Myocyte (in vitro differentiated cells): ENCODE measurements at places on chromosomes 6 and 20.

DNA sequence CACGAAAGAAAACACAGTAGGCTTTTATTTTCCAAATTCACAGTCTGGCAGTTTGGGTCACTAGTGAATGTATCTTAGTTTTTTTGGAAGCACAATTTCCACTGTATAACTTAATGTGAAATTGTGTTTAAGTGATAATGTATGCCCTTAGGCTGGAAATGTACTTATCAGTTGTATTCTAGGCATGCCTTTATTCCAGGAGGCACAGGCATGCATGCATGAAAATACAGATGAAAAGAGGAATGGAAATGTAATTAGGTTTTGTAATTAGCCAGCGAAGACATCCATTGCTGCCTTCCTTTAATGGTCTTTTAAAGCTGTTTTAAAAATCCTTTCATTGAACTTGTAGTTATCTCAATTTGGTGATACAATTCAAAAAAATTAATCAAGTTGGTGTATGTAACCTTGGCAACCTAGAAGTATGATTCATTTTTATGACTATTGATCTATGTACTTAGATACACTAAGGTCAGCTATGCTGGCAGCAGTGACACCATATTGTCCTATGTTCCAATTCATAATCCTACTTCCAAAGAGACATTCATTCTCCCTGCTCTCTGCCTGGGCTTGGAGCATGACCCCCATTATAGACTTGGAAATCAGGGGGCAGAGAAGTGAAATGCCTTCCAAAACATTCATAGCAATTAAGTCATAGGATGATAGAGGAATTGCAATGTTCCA lies 73.1 kb downstream of the SNAP25 start:
- DNase-seq, result no peak

DNA sequence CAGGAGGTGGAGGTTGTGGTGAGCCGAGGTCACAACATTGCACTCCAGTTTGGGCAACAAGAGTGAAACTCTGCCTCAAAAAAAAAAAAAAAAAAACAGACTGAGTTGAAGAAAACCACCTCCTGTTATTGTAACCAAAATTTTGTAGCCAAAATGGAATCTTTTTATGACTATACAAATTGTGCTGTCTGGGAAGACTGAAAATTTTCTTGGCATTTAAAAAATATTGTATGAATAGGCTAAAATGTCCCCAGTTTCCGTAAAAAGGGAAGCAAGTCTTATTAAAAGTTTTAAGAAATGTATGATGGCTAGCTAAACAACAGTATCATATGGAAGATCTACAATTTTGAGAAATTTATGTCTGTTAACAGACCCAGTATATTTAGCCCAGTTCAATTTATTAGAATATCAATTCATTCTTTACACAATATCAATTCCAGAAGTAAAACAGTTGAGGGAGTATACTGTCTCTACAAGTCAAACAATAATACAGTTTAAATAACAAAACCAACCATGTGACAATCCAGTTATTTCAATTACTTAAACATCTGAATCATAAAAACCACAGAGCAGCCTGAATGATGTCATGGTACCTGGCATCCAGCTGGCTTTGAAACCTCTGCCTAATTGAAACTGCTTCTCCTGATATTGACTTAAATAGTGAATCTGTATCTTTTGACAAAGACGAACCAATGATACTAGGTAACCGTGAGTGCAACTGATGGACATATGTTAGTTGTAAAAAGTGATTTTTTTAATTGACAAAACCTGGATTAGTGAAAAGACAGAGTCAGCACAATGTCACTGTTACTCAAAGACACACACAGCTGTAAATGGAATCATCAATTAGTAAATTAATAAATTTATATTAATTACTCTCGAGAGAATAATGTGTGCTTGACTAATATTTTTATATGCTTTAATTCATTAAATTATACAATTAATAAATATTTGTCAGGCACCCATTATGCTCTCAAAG lies 166.6 kb upstream of the MARCKS start:
- peak; percentile 67 for DNase-seq

- no peak for DNase-seq
These were observed 77.0 kb downstream of the FAM120B start for GRCh38 chr6:170383466-170384035.

GRCh38 chr20:35952480-35953386 lies 1.6 kb downstream of the SCAND1 start:
- peak; percentile 30 for DNase-seq

DNA sequence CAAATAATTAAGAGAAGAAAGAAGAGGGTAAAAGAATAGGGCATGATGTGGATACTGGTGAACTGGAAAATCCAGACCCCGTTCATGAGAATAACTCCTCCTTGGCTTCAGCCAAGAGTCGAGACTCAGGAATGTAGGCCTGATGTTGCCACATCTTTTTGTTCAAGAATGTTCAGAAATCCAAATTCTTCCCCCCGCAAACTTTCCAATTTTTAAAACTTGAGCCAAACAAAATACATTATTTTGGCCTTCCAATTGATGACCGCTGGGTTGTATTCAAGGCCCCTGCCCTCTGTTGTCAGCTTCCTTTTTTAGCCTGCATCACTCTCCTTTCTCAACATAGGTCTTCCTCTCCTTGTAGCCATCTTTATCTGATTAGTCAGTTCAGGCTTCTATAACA lies 106.1 kb downstream of the TNFAIP3 start:
- no peak for DNase-seq

DNA sequence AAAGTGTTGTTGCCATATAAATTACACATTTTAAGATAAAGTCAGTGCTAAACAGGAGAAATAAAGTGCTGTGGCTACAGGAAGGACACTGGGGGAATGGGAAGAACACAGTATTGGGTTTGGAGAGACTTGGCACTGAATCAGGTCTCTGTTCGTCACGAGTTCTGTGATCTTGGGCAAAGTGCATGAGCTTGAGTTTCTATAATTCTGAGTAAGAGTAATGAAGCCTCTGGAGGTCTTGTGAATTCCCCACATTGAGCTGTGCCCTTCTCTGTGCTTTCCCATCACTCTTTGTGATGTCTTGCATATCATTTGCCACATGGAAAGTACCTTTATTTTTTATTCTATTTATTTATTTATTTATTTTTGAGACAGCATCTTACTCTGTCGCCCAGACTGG lies 16.8 kb upstream of the EEF1A1 start:
- no peak for DNase-seq
